Sigmoid colon (tissue), 7 donors: ENCODE measurements at places on chromosomes 2 and 18. TPM values are rescaled to one million over a fixed set of nuclear protein-coding genes. Genes with fewer than 3 reads are reported as not detected.

DNA sequence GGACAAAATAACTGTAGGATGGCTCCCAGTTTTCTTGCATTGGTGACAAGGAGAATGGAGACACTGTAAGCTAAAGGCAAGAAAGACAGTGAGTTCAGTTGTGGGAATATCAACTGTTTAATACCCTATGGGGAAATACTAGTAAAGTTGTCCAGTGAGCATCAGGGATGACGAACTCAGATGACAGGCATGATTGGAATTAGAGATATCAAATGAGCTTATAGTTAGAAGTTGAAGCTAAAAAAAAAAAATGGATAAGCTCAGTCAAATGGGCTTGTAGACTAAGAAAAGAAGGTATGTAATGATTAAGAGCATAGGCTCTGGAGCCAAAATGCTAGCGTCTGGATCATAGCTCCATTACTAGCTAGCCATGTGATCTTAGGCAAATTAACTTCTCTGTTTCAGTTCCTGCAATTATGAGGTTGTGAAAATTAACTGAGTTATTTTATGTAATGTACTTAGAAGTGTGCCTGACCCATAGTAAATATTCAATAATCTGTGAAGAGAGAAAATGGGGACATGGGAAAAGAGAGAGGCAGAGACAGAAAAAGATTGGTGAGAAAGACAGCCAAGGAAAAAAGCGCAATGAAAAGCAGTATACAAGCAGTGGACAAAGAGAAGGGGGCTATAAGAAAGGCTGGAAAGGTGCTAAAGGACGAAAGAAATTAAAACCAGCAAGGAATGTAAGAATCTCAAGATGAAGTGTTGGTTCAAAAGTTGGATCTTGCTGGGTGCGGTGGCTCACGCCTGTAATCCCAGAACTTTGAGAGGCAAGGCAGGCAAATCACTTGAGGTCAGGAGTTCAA is 95.7 kb upstream of the SLC39A10 start:
- no peaks in the 10 kb centered on the region for H3K36me3 ChIP-seq
- DNase-seq = no peak
- no peak overlapping the region for H3K4me3 ChIP-seq

- no peaks in the 10 kb centered on the region for H3K36me3 ChIP-seq
- no peaks in the 10 kb centered on the region for H3K27me3 ChIP-seq
- H3K27ac ChIP-seq = no peak overlapping the region
- no peak for DNase-seq
- peaks cover 25% of the 10 kb centered on the region for H3K4me1 ChIP-seq
These were observed 22.3 kb upstream of the SERPINB5 start for GRCh38 chr18:63454497-63454896.

GRCh38 chr18:63182310-63182772 is 137.2 kb downstream of the BCL2 start:
- H3K4me3 ChIP-seq = no peak overlapping the region
- H3K27ac ChIP-seq = peak overlapping the region; percentile 30
- peak; percentile 84 for DNase-seq
- H3K36me3 ChIP-seq = no peaks in the 10 kb centered on the region
- no peaks in the 10 kb centered on the region for H3K27me3 ChIP-seq

- H3K27me3 ChIP-seq = no peaks in the 10 kb centered on the region
- H3K36me3 ChIP-seq = no peaks in the 10 kb centered on the region
- H3K4me1 ChIP-seq = no peaks in the 10 kb centered on the region
- H3K4me3 ChIP-seq = no peak overlapping the region
- no peak for DNase-seq
These were observed 61.6 kb upstream of the CXCR4 start for GRCh38 chr2:136179602-136179975.

- peak overlapping the region; percentile 14 for H3K4me3 ChIP-seq
- no peak for DNase-seq
- no peak overlapping the region for H3K27ac ChIP-seq
- H3K4me1 ChIP-seq = peaks cover 30% of the 10 kb centered on the region
- H3K27me3 ChIP-seq = peaks cover 51% of the 10 kb centered on the region
These were observed 1.0 kb downstream of the CD8A start for GRCh38 chr2:86789687-86790133.

DNA sequence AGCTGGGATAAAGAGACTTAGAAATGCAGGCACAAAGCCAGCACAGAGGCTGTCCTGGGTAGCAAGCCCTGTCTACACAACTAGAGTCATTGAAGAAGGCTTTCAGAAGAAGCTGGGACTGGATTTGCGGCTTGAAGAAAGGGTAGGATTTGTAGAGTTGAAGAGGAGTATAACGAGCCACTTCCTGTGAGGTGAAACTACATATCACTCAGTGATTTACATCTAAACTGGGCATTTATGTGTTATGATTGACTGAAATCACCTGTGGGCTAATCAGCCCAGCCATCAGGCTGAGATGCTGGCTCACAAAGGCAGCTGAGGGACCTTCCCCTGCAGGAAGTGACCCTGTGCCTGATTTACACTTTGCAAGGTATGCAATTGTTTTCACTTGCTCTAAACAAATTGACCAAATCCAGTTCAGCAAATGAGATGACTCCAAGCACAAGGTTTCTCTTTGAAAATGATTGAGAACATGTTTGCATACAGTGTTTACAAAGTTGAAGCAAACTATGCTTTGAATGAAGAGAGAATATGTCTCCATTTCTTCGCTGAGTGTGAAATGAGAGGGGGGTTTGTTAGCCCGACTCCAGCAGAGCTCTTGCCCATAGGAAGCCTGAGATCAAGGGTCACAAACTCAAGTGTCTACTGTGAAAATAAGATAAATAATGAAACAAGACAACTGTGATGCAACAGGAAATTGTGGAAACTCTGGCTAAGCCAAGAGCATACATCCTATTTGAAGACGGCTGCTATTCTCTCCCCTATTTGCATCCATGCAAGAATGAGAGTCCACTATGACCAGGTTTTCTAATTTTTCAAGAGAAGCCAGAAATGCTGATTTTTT is 69.3 kb upstream of the HK2 start:
- no peaks in the 10 kb centered on the region for H3K36me3 ChIP-seq
- H3K4me1 ChIP-seq = no peaks in the 10 kb centered on the region
- H3K4me3 ChIP-seq = no peak overlapping the region
- no peak for DNase-seq
- no peaks in the 10 kb centered on the region for H3K27me3 ChIP-seq

- H3K4me1 ChIP-seq = no peaks in the 10 kb centered on the region
- no peaks in the 10 kb centered on the region for H3K27me3 ChIP-seq
- H3K4me3 ChIP-seq = no peak overlapping the region
- no peak for DNase-seq
These were observed 364.4 kb upstream of the GCFC2 start for GRCh38 chr2:76075126-76075525.

DNA sequence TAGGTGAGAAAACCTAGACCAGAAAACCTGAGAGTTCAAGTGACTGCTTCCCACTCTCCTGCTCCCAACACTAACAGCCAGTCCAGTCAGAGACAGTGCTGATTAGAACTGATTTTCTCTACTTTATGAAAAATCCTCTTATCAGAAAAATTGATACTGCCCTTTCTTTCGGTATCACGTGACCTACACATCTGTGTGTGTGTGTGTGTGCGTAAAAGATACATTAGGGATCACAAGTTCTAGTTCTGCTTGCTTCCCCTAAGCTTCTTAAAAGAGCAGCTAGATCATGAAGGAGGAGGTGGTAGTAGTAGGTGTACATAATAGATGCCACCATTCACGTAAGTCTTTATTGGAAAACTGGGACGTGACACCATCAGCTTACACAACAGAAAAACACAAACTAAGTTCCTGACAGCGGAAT is 1.5 kb downstream of the ARL5A start:
- H3K4me1 ChIP-seq = no peaks in the 10 kb centered on the region
- DNase-seq = no peak
- H3K27ac ChIP-seq = peak overlapping the region; percentile 89
- no peaks in the 10 kb centered on the region for H3K27me3 ChIP-seq
- no peaks in the 10 kb centered on the region for H3K36me3 ChIP-seq
- H3K4me3 ChIP-seq = peak overlapping the region; percentile 98

- DNase-seq = no peak
- no peaks in the 10 kb centered on the region for H3K36me3 ChIP-seq
- no peak overlapping the region for H3K4me3 ChIP-seq
- no peaks in the 10 kb centered on the region for H3K27me3 ChIP-seq
- no peaks in the 10 kb centered on the region for H3K4me1 ChIP-seq
These were observed 88.4 kb upstream of the AFF3 start for GRCh38 chr2:100230754-100231153.

DNA sequence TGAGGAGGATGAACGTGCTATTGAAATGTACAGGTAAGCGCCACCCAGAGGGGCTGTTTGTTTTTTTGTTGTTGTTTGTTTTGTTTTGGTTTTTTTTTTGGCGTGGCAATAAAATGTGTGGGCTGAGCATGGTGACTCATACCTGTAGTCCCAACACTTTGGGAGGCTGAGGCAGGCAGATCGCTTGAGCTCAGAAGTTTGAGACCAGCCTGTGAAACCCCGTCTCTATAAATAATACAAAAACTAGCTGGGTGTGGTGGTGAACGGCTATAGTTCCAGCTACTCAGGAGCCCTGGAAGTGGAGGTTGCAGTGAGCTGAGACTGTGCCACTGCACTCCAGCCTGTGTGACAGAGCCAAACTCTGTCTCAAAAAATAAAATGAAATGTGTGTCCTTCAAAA is 6.2 kb downstream of the PDCL3 start:
- H3K27me3 ChIP-seq = no peaks in the 10 kb centered on the region
- no peaks in the 10 kb centered on the region for H3K36me3 ChIP-seq
- H3K4me3 ChIP-seq = no peak overlapping the region
- no peak for DNase-seq
- H3K27ac ChIP-seq = no peak overlapping the region

DNA sequence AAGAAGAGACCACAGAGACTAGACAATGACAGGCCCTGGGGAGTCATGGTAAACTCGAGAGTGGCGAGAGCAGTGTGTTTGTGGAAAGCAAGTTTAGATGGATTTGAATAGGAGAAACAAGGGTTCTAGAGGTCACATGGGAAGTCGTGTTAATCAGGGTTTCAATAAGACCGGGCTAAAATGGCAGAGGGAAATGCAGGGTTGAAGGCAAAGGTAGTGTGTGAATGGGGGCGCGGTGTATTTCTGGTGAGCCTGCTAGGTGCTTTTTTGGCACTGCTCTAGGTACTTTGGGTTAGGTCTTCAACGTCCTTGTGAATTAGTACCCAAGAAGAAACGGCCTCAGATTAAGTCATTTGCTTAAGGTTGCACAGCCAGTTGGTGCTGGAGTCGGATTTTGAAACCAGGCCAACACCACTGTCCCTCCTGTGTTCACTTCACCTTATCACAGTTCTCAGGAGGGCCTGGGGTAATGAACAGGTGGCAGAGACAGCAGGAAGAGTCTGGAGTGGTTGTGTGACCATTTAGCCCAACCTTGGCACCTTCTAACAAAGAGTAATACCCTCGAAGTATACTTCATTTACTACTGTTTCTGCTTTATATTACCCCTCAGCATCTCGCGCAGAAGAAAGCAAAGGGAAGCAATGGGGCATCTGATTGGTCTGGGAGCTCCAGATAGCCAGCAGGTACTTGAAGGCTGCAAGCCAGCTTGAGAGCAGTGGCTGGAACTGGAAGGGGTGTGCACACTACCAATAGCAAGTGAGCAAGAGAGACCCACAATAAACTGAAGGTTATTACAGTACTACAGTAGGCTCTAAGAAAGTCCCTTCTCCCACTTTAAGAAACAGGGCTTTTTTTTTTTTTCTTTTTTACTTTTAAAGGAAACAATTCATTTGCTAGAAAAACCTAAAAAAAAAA is 33.4 kb upstream of the GAREM2 start:
- H3K4me1 ChIP-seq = no peaks in the 10 kb centered on the region
- H3K27me3 ChIP-seq = no peaks in the 10 kb centered on the region
- no peak overlapping the region for H3K4me3 ChIP-seq
- peaks cover 17% of the 10 kb centered on the region for H3K36me3 ChIP-seq

GRCh38 chr2:235433860-235434259 is 60.0 kb upstream of the AGAP1 start:
- H3K27ac ChIP-seq = no peak overlapping the region
- H3K36me3 ChIP-seq = no peaks in the 10 kb centered on the region
- no peaks in the 10 kb centered on the region for H3K4me1 ChIP-seq
- no peak for DNase-seq
- no peak overlapping the region for H3K4me3 ChIP-seq

GRCh38 chr2:64996871-64997307 is 7.7 kb downstream of the SLC1A4 start:
- peaks cover 14% of the 10 kb centered on the region for H3K4me1 ChIP-seq
- H3K27ac ChIP-seq = no peak overlapping the region
- H3K36me3 ChIP-seq = no peaks in the 10 kb centered on the region
- no peaks in the 10 kb centered on the region for H3K27me3 ChIP-seq
- H3K4me3 ChIP-seq = no peak overlapping the region

- peaks cover 28% of the 10 kb centered on the region for H3K4me1 ChIP-seq
- peak overlapping the region; percentile 94 for H3K27ac ChIP-seq
- peak overlapping the region; percentile 62 for H3K4me3 ChIP-seq
- peaks cover 20% of the 10 kb centered on the region for H3K36me3 ChIP-seq
These were observed 790 bp downstream of the TMEM185B start for GRCh38 chr2:120222186-120223033.

DNA sequence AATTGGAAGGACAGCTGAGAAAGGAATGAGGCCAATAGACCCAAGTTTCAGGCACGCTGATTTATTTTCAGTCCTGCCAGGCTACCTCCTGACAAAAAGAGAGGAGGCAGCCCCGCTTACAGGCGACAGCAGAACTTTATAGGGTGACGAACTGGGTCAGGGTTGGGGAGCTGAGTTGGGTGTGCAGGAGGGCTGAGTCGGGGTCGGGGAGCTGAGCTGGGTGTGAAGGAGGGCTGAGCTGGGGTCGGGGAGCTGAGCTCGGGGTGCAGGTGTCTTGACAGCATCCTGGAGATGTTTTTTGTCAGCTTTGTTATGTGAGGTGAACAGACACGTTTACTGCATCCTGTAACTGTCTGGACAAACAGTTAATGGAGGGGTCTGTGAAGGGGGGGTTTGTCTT is 342.2 kb downstream of the ADCYAP1 start:
- no peaks in the 10 kb centered on the region for H3K4me1 ChIP-seq
- H3K4me3 ChIP-seq = no peak overlapping the region
- no peaks in the 10 kb centered on the region for H3K36me3 ChIP-seq
- DNase-seq = no peak
- H3K27me3 ChIP-seq = no peaks in the 10 kb centered on the region
- H3K27ac ChIP-seq = no peak overlapping the region

DNA sequence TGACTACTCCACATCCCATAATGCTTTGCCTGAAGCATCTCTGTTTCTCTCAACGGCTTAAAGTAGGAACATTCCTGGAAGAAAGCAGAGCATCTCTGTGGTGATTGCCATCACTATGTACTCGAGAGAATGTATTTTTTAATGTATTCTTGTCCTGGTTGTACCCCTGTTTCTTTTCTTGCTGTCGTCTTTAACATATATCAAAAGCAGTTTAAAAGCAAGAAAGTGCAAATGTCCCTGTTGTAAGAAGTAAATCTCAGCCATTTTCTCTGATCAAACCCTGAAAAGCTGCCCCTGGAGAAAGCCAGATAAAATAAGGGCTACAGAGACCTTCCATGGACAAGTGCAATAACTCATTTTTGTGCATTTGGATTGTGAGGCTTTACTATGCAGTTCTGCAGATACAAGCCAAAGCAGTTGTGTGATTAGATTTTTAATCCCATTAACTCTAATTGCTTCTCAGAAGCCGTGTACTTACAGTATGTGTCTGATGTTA is 70.8 kb downstream of the XIRP2 start:
- H3K4me3 ChIP-seq = no peak overlapping the region
- no peaks in the 10 kb centered on the region for H3K27me3 ChIP-seq
- no peak for DNase-seq
- H3K36me3 ChIP-seq = no peaks in the 10 kb centered on the region

The SLC4A3 gene
- total RNA-seq = 1.1 TPM

The MRO gene
- total RNA-seq = 0.49 TPM

The CIB4 gene
- not detected for total RNA-seq

The SEH1L gene
- total RNA-seq = 15.3 TPM

The LIMS2 gene
- 125 TPM for total RNA-seq

The GPBAR1 gene
- 7.1 TPM for total RNA-seq

The TSPYL6 gene
- 0.16 TPM for total RNA-seq

The CIDEA gene
- not detected for total RNA-seq

The FBXO15 gene
- 0.36 TPM for total RNA-seq

The ALK gene
- 1.1 TPM for total RNA-seq

The DPP10 gene
- total RNA-seq = 3.6 TPM

The IMPACT gene
- 15.6 TPM for total RNA-seq

The TMEFF2 gene
- total RNA-seq = 1.4 TPM

The TCF4 gene
- 131 TPM for total RNA-seq
